ENCODE measurements at places on chromosomes 5 and 9.

DNA sequence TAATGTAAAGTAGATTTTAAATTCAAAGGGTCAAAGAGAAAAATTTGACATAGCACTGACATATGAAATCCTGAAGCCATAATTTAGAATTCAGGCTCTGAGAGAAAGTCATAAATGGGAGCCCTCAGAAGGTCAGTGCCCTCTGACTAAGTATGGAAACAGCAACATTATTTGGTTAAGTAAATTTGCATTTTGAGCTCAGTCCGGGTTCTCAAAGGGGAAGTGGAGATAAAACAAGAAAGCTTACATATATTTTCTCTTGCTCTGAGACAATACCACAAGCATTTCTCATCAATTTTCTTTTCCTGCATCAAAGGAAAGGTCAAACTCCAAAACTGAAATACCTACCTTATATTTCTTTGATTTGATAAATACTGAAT lies 348.0 kb downstream of the SEMA5A start:
- no peak for DNase-seq

DNA sequence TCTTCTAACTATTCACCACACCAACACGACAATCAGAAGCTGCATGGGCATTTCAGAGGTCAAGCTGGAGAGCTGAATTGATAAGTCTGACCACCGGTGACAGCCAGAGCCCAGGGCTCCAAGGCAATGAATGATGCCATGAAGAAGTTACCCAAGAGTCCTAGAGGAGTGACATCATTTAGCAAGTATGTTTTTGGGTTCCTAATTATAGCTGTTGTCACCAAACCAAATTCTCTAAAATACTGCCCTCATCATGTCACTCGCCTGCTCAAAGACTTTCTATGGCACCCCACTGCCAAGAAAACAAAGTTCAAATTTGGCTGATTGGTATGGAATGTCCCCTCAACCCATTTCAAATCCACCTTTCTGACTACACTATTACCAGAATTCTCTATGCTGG lies 235.1 kb downstream of the SPOCK1 start:
- no peak for DNase-seq

GRCh38 chr5:72129725-72130124 lies 22.4 kb downstream of the MAP1B start:
- no peak for DNase-seq

DNA sequence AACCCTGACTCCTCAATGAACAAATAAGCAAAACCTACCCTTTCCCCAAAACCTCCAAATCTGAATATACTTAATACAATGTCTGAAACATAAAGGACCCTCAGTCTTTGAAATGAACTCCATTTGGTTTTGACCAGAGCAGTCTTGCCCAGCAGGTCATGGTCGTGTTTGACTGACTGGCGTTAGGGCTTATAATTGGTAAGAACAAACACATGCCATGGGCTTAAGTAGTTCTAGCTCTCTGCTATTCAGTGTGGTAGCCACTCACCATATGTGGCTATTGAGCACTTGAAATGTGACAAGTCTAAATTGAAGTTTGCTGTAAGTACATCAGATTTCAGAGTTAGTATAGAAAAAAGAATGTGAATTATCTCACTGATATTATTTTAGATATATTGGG lies 42.1 kb downstream of the LRRTM2 start:
- DNase-seq, result no peak

GRCh38 chr5:14810282-14810681 lies 61.3 kb downstream of the ANKH start:
- no peak for DNase-seq

- DNase-seq, result no peak
Observed at GRCh38 chr5:14635656-14636055, 28.9 kb upstream of the OTULIN start.

DNA sequence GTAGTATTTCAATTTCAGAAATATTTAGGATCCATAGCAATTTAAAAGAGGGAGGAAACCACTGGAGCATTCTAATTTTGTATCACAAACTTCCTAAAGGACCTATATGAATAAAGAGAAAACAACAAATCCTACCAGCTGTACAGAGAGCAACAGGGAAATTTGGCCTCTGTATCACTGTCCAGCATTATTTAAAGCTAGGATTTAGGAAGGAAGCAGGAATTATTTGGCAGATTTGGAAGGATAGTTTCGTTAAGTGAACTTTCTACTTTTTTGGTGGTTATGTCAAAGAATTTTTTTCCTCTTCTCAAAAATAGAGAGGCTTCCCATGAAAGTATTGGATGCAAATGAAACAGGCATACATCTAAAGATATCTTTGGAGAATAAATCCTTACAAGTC lies 269.7 kb downstream of the RAB3C start:
- DNase-seq, result no peak

DNA sequence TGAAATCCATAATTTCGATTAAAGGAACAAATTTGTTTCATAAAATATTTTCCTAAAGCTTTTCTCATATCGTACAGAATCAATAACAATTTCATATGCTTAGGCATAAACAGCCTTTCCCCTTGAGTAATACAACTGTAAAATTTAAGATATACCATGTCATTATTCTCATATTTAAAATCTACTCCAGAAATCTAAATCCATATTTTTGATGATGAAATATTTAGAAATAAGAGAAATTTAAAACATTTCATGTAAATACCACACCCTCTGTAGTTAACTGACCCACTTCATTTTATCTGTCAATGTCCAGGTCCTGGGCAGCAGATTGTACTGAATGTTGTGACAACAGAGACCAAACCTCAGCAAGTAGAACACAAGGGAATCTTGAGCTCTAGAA lies 5.1 kb downstream of the POC5 start:
- DNase-seq, result no peak

DNA sequence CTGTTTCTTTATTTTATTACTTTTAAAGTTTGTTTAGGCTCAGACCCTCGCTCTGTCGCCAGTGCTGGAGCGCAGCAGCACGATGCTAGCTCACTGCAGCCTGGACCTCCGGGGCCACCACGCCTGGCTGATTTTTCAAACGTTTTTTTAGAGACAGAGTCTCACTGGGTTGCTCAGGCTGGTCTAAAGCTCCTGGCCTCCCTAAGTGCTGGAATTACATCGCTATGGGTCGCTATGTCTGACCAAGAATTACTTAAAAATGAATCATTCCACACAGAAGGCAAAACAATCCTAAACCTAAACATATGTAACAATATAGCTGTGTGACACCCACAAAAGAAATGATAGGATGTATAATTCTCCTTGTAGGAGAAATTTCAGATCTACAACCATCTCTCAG lies 86.9 kb upstream of the SIMC1 start:
- DNase-seq, result no peak

GRCh38 chr5:53820119-53820801 lies 259.8 kb downstream of the NDUFS4 start:
- DNase-seq, result no peak

DNA sequence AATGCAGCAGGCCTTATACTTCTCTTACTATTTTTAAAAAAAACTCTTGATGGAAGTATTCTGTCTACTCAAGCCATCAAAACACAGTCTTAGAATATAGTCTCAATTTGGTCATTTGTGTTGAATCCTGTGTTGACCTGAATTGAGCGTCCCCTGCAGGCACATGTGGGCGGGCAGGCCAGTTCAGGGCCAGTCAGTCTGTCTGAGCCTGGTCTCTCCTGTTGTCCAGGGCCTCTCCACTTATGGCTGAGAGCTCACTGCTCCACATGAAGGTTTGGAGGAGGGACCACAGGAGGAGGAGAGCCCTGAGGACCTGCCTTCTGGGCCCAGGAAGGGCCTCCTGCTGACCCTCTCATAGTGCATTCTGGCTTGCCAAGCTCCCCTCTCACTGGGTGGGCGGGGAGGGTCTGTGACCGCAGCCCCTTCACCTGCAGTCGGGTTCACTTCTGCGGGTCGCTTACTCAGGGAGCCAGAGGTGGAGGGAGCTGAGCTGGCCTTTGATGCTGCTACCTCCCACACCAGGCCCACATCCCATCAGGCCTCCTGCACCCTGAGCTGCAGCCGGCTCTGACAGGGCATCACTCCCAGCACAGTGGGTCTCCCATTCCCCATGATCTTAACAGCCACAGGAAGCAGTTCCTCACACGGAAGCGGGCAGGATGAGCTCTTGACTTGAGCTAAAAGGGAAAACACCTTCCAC lies 178.2 kb upstream of the S1PR3 start:
- DNase-seq, result no peak

DNA sequence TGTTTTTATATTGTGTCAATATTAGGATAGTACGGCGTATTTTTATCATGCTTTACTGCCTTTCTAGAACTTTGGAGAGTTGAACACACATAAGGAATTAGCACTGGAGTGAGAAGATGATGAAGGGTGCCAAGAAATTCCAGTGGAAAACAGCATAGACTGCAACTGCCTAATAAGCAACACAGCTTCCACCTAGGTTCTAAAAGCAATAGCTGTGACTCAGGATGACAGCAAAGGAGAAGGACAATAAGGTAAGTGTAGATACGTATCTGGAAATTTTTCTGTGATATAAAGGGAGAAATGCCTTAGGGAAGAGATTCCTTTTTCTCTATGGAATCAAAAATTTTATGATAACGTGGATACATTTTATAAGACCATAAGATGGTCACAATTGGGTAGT lies 7.4 kb downstream of the PTPRD start:
- no peak for DNase-seq

DNA sequence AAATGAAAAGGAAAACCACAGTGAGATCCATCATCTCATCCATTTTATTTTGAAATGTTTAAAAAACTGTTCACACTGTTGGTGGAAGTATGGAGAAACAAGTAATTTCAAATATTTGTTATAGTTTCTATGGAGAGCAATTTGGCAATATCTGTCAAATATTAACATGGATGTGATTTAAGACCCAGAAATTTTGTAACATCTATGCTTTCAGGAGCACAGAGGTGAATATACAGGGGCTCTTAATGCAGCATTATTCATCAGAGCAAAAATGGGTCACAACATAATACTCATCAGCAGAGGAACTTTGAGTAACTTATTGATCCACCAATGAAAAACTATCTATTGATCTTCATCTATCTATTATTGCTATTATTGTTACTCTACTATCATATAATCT lies 31.4 kb upstream of the SPATA31C2 start:
- DNase-seq, result no peak

- no peak for DNase-seq
Observed at GRCh38 chr5:69086206-69086605, 7.6 kb upstream of the SLC30A5 start.

DNA sequence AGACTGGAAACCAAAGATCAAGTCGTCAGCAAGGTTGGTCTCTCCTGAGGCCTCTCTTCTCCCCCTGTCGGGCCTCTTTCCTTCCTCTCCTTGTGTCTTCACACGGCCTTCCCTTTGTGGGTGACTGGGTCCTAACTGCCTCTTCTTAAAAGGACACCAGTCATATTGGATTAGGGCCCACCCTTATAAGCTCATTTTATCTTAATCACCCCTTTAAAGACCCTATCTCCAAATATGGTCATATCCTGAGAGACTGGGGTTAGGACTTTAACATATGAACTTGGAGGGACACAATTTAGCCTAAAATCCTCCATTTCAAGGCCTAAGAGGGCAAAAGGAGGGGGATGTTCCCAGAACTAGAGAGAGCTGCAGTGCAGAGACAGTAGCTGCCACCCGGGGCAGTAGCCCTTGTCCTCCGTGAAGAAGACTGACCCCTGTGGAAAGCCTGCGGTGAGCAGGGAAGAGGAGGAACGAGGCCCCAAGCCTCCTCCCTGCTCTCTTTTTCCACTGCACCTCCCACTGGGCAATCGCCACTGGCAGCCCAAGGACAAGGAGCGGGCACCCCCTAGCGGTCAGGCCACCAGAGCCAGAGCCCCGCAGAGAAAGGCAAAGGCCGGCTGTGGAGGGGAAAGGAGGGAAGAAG lies 34.9 kb downstream of the CFAP90 start:
- peak; percentile 42 for DNase-seq

DNA sequence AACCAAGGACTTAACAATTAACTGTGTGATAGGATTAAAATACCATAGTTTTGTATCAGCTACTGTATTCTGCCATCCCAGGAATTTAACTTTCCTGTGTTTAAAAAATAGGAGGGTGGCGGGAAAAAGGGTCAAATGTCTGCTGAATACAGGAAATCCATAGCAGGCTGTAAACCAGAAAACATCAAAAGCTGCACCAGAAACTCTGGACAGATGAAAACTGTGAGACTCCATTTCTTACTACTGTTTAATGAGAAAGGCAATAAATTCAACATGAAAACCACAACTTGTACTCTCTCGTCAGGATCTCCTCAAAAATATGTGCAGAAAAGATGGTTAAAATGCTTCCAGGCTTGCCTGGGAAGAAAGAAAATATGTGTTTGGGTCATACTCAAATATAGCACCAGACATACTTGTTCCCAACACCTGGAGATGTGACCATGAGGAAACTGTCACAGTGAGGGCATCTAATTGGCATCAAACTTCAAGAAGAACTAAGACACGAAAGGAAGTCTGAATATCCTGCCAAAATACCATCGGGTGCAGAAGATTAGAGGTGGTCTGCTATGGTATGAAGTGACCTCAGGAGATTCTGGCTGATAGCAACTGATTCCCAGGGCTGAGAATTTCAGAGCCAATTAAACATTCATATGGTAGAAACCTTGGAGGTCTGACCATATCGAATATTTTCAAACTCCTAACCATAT lies 164.7 kb upstream of the TARS1 start:
- DNase-seq, result no peak

- no peak for DNase-seq
Observed at GRCh38 chr9:33697171-33697570, 98.2 kb upstream of the PRSS3 start.

GRCh38 chr5:43636076-43636475 lies 33.1 kb downstream of the NNT start:
- no peak for DNase-seq

DNA sequence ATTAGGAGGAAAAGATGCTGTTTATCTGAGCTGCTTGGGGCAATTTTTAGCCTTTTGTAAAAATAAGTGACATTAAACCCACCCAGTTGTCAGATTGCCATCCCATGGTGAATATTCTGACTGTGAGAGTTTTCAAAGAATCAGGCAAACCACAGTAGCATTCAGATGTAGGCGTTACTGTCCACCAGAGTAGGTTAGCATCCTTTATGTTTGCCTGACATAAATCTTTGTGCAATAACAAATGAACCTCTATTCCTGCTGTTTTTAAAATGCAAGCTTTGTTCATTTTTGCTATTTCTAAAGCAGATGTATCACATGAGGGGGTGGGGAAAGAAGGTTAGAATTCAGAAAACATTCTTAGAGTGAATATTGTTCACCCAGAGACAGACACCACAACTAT lies 427.8 kb downstream of the CDH9 start:
- no peak for DNase-seq

DNA sequence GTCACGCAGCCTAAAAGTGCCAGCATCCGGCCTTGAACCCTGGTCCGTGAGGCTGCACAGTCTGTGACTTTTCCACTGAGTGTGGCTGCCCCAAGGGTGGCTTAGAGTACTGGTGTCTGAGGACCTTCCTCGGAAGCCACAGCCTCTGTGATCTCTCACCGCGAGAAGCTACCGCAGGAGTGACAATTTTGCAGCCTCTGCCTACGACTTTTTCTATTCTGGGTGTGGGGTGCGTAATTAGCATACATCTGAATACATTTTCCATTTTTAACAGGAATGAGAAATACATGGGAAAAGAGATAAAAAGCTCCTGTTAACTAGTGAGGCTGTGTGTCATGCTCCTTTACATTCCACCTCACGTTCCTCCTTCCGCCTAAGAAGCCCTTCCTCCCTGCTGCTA lies 48.3 kb upstream of the HRH2 start:
- no peak for DNase-seq

- no peak for DNase-seq
Observed at GRCh38 chr5:98599016-98599415, 174.4 kb upstream of the RGMB start.
